ENCODE measurements at places on chromosomes 5 and 9. TPM values are rescaled to one million over a fixed set of nuclear protein-coding genes. Genes with fewer than 3 reads are reported as not detected.

The KCNIP1 gene
- total RNA-seq: not detected

The ACOT12 gene
- total RNA-seq: 0.74 TPM

The ARID3C gene
- 0.33 TPM for total RNA-seq

The COL23A1 gene
- total RNA-seq: 0.05 TPM

The FABP6 gene
- total RNA-seq: 0.31 TPM

The HRCT1 gene
- total RNA-seq: not detected

The ENTREP1 gene
- total RNA-seq: 0.13 TPM

The PDE6A gene
- total RNA-seq: 0.33 TPM

The HSD17B3 gene
- 0.39 TPM for total RNA-seq

The ACSL6 gene
- 0.18 TPM for total RNA-seq

The PTPRD gene
- total RNA-seq: not detected

The SLCO6A1 gene
- not detected for total RNA-seq

The SPINK4 gene
- total RNA-seq: not detected

The OR1J2 gene
- total RNA-seq: not detected

The ISL1 gene
- total RNA-seq: 0.36 TPM
